ENCODE measurements at places on chromosomes 5 and 9.

GRCh38 chr9:131981116-131981776 lies 98.4 kb downstream of the MED27 start:
- no peak overlapping the region for H3K27ac ChIP-seq
- H3K4me3 ChIP-seq: no peak overlapping the region
- DNase-seq: no peak
- no peaks in the 10 kb centered on the region for H3K36me3 ChIP-seq

GRCh38 chr5:10668697-10669096 lies 92.3 kb downstream of the DAP start:
- no peaks in the 10 kb centered on the region for H3K36me3 ChIP-seq
- H3K27me3 ChIP-seq: no peaks in the 10 kb centered on the region
- DNase-seq: no peak
- H3K27ac ChIP-seq: no peak overlapping the region
- peaks cover 4% of the 10 kb centered on the region for H3K4me1 ChIP-seq
- no peak overlapping the region for H3K4me3 ChIP-seq

DNA sequence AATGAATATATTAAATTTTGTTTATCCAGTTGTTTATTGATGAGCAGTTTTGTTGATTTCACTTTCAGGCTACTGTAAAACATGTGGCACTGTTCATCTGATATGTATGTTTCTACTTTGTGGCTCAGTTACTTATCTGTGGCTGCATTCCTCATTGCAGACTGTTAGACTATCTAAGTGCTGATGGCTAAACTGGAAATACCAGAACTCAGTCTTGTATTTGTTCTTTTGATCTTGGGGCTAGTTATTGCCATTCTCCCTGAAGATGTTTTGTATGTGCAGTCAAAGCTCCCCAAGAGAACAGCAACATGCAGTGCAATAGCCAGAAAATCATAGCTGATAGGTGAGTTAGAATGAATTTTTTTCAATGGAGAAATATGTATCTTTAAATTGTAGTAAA lies 162.2 kb downstream of the GADD45G start:
- H3K36me3 ChIP-seq: no peaks in the 10 kb centered on the region
- H3K4me3 ChIP-seq: no peak overlapping the region
- no peak for DNase-seq
- H3K4me1 ChIP-seq: no peaks in the 10 kb centered on the region

- H3K27ac ChIP-seq: no peak overlapping the region
- no peaks in the 10 kb centered on the region for H3K27me3 ChIP-seq
- no peak overlapping the region for H3K4me3 ChIP-seq
- H3K36me3 ChIP-seq: peaks cover 21% of the 10 kb centered on the region
- peak; percentile 91 for DNase-seq
- peaks cover 49% of the 10 kb centered on the region for H3K4me1 ChIP-seq
Measured at GRCh38 chr5:140244525-140245025, 58.3 kb downstream of the PFDN1 start.

- no peaks in the 10 kb centered on the region for H3K4me1 ChIP-seq
- H3K36me3 ChIP-seq: no peaks in the 10 kb centered on the region
- no peak overlapping the region for H3K4me3 ChIP-seq
- no peak for DNase-seq
Measured at GRCh38 chr9:109934857-109935215, 154.8 kb downstream of the PALM2AKAP2 start.

GRCh38 chr9:128383007-128383753 lies 12.0 kb downstream of the URM1 start:
- no peaks in the 10 kb centered on the region for H3K27me3 ChIP-seq
- H3K4me1 ChIP-seq: no peaks in the 10 kb centered on the region
- H3K36me3 ChIP-seq: peaks cover 100% of the 10 kb centered on the region
- no peak overlapping the region for H3K4me3 ChIP-seq

GRCh38 chr9:138022756-138023393 lies 145.3 kb downstream of the CACNA1B start:
- H3K27ac ChIP-seq: no peak overlapping the region
- H3K27me3 ChIP-seq: peaks cover 37% of the 10 kb centered on the region
- DNase-seq: no peak
- H3K4me3 ChIP-seq: no peak overlapping the region

DNA sequence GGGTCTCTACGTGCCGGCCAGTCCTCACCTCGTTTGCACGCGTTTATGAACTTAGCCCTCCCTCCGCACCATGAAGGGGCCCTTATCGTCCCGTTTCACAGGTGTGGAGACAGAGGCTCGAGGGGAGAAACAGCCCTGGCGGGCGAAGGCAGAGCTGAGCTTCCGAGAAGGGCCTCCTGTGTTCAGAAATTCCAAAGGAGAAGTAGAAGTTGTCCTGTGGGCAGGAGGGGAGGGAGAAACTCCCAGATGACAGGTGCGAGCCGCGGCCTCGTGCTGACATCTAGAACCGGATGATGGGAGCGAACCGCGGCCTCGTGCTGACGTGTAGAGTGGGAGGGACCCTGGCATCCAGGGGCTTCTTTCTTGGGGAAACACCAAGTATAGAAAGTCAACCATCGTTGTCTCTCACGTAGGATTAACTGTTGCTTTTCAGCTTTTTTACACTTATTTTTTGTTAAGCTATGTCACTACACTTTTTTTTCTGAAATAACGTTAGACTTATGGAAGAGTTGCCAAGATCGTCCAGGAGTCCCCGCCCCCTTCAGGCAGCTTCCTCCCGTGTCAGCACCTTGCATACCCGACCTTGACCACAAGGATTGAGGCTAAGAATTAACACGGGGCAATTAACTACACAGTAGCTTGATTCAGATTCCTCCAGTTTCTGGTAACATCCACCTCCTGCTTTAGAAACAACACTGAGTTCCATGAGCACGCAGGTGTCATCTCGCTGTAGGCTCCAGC lies 42.8 kb upstream of the NKD2 start:
- H3K4me1 ChIP-seq: peaks cover 7% of the 10 kb centered on the region
- H3K4me3 ChIP-seq: no peak overlapping the region
- H3K36me3 ChIP-seq: no peaks in the 10 kb centered on the region
- no peak for DNase-seq

GRCh38 chr9:130451509-130452388 lies 7.0 kb downstream of the ASS1 start:
- no peaks in the 10 kb centered on the region for H3K4me1 ChIP-seq
- peaks cover 2% of the 10 kb centered on the region for H3K36me3 ChIP-seq
- H3K4me3 ChIP-seq: no peak overlapping the region
- no peak overlapping the region for H3K27ac ChIP-seq

DNA sequence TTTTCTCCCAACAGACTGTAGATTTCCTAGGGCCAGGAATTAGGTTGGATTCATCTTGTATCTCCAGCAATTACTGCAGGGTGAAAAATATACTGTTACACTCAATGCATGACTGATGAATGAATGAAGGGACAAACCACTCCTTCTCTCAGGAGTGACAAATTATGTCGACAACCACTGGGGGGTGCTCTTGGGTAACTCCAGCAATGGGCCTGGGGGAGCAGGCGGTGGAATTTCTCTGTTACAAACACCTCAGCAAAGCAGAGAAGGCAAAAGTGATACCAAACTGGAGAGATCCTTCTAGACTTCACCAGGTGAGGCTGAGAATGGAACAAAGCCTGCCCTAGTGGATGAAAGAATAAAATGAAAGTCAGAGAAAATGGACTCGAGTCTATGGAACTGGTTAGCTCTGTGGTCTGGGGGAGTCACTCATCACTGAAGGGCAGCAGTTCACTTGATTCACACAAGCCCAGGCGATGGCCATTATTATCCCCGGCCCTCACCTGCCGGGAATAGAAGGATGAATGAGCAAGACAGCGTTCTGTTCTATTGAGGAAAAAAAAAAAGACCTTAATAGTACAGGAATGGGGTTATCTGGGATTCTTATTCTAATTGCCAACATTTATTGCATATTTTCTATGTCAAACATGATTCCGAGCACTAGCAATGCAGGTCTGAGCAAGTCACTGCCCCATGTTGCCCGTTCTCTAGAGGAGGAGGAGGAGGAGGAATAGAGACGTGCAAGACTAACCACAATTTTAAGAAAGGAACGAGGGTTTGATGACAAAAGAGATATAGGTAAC lies 341.1 kb downstream of the ASTN2 start:
- no peaks in the 10 kb centered on the region for H3K27me3 ChIP-seq
- H3K4me1 ChIP-seq: no peaks in the 10 kb centered on the region
- DNase-seq: no peak
- H3K27ac ChIP-seq: no peak overlapping the region
- H3K36me3 ChIP-seq: no peaks in the 10 kb centered on the region
- H3K4me3 ChIP-seq: no peak overlapping the region

GRCh38 chr9:94692601-94693000 lies 33.9 kb upstream of the AOPEP start:
- DNase-seq: no peak
- H3K36me3 ChIP-seq: no peaks in the 10 kb centered on the region
- H3K27me3 ChIP-seq: no peaks in the 10 kb centered on the region
- H3K27ac ChIP-seq: no peak overlapping the region

Data from tibial nerve (tissue), 4 donors.